ENCODE measurements at places on chromosomes 3 and 15.

GRCh38 chr15:42141795-42142667 lies 14.4 kb downstream of the PLA2G4F start:
- no peak overlapping the region for H3K27ac ChIP-seq
- H3K27me3 ChIP-seq: no peaks in the 10 kb centered on the region
- no peak overlapping the region for H3K4me3 ChIP-seq
- no peak for DNase-seq

- no peak overlapping the region for H3K4me3 ChIP-seq
- no peak for DNase-seq
- H3K4me1 ChIP-seq: no peaks in the 10 kb centered on the region
- H3K36me3 ChIP-seq: no peaks in the 10 kb centered on the region
- no peak overlapping the region for H3K27ac ChIP-seq
- no peaks in the 10 kb centered on the region for H3K27me3 ChIP-seq
Observed at GRCh38 chr15:48893311-48893710, 15.4 kb downstream of the EID1 start.

DNA sequence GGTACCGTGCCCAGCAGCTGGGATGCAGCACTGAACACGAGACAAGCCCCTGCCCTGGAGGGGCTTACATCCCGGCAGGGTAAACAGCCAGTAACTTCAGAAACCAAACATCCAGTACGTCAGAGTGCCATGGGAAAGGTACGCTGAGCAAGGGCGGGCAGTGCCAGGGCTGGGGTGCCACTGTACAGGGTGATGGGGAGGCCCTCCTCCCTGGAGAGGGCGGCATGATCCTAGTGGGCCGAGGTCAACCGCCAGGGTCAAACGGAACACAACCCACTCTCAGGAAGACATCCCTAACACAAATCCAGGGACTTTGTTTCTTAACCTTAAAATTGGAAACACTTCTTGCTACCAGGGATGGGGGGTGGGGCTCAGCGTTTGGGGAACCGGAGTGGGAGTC lies 16.0 kb upstream of the ANPEP start:
- peaks cover 20% of the 10 kb centered on the region for H3K4me1 ChIP-seq
- no peak overlapping the region for H3K4me3 ChIP-seq
- peaks cover 43% of the 10 kb centered on the region for H3K36me3 ChIP-seq
- no peak overlapping the region for H3K27ac ChIP-seq

DNA sequence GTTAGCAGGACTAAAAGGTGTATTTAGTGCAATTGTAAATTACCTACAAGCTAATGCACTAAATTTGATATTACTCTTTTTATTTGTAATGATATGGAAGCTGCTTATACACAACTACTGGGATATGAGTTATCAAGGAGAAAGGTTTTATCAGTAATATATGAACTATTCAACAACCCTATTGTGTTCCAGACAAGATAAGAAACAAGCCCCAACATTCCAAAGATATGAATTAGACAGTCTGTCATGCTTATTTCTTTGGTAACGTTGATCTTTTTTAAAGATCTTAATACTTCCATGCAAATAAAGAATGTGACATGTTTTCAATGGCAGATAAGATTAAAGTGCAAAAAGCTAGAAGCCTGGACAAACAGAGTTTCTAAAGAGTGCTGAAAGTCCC lies 314.0 kb upstream of the THBS1 start:
- no peak overlapping the region for H3K4me3 ChIP-seq
- DNase-seq: no peak
- H3K4me1 ChIP-seq: no peaks in the 10 kb centered on the region
- no peak overlapping the region for H3K27ac ChIP-seq

All from upper lobe of left lung (tissue), 6 donors.